ENCODE measurements at places on chromosomes 2 and 18.

- no peak for DNase-seq
Measured at GRCh38 chr18:78390952-78391348, 588.7 kb upstream of the SALL3 start.

- peak; percentile 11 for DNase-seq
Measured at GRCh38 chr2:227642656-227643055, 23.9 kb upstream of the SCYGR5 start.

DNA sequence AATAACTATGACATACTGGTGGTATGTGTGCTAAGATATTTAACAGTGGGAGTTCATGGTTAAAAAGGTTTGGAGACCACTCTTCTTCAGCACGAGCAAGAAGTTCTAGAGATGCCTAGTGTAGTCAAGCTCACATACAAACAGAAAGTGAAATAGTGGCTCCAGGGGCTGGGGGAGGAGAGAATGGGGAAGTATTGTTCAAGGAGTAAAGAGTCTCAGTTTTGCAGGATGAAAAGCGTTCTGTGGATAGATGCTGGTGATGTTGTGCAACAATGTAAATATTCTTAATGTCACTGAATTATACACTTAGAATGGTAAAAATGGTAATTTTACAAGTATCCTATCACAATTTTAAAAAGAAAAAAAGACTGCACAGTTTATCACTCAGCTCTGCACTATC, 29.0 kb upstream of the EPAS1 start:
- no peak for DNase-seq

GRCh38 chr2:143171817-143172216, 42.6 kb downstream of the ARHGAP15 start:
- no peak for DNase-seq

DNA sequence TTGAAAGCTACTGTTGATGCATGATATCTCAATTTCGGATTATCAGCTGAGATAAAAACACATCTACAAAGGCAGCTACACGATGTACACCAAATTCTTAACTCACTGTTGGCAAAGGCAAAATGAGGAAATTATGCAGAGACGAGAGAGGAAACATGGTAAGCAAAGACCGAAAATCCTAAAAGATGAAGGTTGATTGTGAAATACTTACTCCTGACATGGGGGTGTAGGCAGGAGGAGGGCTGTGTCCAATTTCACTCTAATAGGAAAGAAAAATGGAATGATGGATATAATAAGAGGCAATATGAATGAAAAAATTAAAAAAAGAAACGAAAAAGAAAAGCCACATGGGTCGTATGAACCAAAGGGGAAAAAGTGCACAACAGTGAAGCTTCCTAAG, 831.3 kb downstream of the CPS1 start:
- no peak for DNase-seq

- no peak for DNase-seq
Measured at GRCh38 chr18:72201032-72201431, 343.1 kb downstream of the CBLN2 start.

- no peak for DNase-seq
Measured at GRCh38 chr2:207088276-207088675, 77.5 kb downstream of the KLF7 start.

DNA sequence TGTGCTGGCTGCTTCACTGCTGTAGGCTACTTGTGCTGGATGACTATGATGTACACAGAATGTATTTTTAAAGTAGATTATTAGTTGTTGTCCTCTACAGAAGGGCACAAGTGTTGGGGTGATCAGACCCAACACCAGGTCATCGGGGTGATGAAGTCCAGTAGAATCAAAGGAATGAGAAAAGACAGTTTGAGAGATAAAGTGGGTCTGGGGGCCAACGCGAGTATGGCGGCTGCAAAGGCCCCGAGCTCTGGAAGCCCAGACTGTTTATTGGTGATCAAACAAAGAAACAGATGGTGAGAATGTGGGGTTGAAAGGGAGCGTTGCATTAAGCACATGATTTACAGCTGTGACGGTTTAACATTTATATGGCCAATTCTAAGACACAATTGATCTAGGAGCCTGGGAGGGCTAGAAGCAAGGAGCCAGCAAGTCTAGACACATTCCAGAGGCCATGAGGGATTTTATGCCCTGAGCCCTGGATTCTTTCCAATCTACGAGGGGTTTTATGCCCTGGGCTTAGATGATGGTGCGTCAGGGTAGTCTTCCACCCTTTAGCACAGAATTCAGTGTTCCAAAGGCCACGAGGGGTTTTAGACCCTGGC, 153.5 kb downstream of the AGPS start:
- DNase-seq = no peak

GRCh38 chr18:63444580-63444979, 22.3 kb upstream of the VPS4B start:
- no peak for DNase-seq

DNA sequence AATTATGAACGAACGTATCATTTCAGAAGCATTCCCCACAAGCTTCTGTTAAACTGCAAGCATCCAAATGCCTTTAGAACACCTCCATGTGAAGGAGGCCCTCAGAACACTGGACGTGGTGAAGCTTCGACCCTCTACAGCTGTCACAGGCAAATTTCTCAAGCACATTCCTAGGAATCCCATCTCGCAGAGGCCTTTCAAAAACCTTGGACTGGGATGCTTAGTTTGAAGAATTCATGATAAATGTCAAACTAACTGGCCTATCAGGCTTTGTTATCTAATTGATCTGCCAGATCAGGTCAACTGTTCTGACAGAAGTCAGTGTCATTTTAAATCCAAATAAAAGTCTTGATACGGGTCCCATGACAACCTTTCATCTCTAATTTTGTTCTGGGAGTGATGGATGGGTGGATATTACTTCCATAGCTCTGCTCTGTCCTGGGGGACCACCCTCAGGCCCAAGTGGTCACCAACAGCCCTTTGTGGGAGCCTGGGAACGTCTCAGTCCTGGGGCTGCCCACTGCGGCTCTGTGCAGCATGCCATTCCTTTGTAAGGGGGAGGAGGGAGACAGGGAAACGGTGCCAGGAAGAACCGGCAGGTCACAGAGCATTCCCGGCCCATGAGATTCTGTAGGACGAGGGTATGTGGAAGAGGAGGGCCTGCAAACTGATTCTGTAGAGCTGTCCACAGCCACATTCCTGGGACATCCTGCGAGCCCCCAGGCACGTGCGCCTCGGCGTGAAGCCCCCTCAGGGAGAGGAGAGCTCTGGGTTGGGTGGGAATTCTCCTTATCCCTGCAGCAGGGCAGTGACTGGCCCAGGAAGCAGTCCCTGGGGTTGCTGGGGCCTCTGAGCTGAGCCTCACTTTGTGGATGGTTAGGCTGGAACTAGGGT, 59.1 kb upstream of the PXDN start:
- no peak for DNase-seq

DNA sequence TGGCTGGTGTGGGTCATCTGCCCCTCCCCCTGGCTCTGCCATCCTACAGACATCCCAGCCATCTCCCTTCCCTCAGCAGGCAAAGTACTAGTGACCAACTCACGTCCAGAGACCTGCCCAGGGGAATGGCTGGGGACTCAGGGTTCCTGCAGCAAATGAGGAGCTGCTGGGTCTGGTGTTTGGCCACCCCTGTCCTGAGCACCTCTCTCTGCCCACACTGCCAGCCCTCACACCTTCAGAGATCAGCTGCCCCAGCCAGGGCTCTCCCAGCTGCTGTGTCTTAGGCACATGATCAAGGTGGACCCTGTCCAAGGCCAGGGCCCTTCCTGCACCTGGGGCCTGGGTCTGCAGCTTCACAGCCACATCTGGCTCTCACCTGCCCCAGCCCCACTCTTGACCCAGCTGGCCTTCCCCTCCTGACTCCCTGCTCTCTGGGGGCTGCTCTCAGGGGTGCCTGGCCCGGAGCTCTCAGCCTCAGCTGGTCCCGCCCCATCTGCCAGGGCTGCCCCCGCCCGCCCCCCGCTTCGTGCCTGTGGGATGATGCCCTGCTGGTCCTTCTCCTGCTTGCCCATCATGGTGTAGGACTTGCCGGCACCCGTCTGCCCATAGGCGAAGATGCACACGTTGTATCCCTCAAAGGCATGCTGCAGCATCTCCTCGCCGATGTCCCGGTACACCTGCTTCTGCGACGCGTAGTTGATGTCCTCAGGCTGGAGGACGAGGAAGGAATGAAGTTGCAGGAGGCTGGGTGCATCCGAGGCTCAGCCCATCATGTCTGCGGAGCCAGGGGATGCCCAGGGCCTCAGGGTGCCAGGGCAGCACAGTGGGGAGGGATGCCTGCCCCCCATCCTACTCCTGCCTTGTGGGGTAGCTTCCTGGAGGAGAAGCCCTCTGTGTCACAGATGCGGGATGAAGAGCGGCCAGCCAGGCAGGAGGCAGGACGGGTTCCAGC, 32.2 kb downstream of the KIF1A start:
- DNase-seq = no peak

Measured in endothelial cell (in vitro differentiated cells).